ENCODE measurements at places on chromosomes 16 and 17.
A peak's percentile ranks its signal among the peaks of the same experiment; 100 is the strongest.

GRCh38 chr16:3129137-3130131, 5.4 kb upstream of the ZNF213 start:
- peak; percentile 92 for DNase-seq

- DNase-seq: no peak
Observed at GRCh38 chr16:4828567-4829321, 18.3 kb downstream of the GLYR1 start.

DNA sequence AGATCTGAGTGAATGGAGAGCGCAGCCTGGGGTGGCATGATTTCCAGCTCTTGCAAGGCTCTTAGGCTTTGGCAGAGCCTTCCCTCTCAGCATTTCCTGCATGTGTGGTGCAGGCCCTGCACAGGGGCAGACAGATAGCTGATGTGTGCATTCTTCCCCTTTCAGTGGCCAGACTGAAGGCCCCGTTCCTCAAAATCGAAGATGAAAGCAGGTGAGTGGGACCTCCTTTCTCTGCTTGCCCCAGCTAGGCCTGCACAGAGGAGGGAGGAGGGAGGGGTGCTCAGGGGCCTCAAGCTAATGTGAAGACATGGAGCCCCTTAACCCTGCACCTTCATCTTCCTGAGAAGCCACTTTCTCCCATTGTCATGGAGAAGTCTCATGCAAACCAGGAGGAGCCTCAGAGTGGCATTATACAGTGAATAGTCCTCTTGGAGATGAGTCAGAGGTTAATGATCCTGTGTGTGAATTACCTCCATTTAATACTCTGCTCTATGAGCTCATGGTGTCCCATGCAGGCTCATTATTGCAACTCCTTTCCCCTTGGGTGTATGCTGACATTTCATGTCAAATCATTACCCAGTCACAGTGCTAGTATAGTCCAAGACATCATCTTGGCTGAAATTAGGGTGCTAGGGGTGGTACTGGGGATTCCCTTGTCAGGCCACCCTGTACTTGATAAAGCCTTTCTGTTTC, 20.4 kb upstream of the ADAM11 start:
- no peak for DNase-seq

- DNase-seq: peak; percentile 52
Observed at GRCh38 chr17:7307686-7308624, 527 bp downstream of the EIF5A start.

DNA sequence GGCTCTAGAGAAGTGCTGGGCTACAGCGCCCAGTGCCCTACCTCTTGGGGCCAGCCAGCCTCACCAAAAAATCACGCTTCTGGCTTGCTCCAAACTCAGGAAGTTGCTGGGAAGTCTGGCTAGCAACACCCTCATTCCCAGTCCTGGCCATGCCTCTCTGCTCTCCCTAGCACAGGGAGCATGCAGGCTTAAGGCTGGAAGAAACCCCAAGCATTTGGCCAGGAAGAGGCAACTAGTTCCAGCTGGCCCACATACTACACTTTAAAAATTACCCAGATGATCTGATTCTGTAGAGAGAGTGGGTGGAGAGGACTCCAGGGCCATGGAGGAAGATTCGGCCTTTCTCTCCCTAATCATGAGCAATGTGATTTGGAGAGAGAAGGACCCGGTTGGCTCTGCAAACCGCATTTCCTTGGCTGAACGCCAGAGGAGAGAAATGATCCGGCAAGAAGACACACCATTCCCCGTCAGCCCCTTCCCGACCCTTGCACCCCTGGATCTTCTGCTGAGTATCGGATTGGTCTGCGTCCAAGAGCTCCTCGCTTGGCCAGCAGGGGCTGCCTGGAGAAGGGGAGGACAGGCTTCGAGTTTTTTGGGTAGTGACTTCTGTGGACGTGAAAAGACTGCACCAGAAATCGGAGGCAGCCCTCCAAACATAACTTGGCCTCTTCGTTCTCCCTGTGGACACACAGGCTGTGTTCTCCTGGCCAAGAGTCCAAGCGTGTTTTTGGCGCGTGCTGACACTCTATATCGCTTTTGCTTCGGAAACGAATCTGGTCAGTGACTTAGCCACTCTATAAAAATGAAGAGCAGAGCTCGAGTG, 406.3 kb downstream of the WWOX start:
- DNase-seq: no peak

GRCh38 chr17:4584101-4584916, at the start of gene SMTNL2:
TSS of gene SMTNL2 (plus strand) at chr17:4584529. CDS start at chr17:4584606, 77 bp downstream.
- no peak for DNase-seq

- no peak for DNase-seq
Observed at GRCh38 chr17:81349397-81350319, 45.6 kb upstream of the BAHCC1 start.

GRCh38 chr16:11666103-11667055, 1.9 kb upstream of the SNN start:
- no peak for DNase-seq

GRCh38 chr17:78745407-78746088, 36.5 kb downstream of the CYTH1 start:
- DNase-seq: peak; percentile 59

- DNase-seq: no peak
Observed at GRCh38 chr17:41885733-41886132, 20.5 kb upstream of the KLHL11 start.

DNA sequence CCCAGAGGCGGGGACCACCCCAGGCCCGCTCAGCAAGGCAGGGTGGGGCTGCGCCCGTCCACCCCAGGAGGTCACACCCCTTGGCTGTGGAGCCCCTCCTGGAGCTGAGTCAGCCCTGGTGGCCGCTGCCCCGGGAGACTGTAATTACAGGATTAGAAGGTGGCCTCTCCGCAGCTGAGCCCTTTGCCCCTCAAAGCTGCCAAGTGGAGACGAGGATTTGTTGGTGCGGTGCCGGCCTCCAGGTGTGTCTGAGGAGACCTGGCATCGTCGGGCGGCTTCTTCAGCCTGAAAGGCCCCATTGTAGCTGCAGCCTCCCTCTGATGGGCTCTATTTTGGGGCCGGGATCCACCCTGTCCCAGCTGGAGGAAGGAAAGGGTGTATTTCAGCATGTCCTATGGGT, 22.7 kb upstream of the SPNS2 start:
- DNase-seq: no peak

GRCh38 chr17:19904924-19905323, 37.2 kb upstream of the ULK2 start:
- DNase-seq: no peak

DNA sequence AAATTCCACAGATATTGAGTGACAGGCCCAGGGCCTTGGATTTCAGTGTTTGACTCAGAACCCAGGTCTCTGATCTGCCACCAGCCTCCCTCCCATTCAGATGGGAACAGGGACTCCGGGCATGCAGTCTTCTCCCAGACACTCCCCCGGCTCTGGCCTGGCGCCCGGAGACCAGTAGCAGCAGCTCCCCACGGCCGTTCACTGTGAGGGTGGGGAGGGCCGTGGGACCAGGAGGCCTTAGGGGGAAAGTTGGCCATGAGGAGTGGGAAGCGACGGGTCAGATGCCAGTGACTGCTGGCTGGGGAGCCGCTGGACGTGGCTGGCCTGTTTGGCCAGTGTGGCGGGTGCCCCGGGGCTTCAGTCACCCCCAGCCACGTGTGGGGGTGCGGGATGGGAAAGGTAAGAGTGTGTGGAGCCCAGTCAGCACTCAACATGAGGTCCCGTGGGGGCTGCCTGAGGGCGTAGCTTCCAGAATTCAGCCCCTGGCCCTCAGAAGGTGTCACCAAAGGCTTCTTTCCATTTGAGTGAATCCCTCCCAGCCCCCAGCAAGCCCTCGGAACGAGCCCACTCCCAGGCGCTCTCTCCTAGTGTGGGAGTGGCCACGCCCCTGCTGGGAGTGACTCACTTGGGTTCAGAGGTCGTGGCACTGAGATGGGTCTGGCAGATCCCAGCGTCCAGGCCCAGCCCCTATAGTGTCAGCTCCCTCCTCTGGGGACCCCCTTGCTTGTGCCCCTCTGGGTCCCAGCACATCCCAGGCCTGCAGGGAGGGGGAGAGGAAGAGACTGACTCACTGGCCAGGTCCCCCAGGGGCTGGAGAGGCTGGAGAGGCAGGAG, 309.4 kb downstream of the SEC14L1 start:
- DNase-seq: peak; percentile 77

DNA sequence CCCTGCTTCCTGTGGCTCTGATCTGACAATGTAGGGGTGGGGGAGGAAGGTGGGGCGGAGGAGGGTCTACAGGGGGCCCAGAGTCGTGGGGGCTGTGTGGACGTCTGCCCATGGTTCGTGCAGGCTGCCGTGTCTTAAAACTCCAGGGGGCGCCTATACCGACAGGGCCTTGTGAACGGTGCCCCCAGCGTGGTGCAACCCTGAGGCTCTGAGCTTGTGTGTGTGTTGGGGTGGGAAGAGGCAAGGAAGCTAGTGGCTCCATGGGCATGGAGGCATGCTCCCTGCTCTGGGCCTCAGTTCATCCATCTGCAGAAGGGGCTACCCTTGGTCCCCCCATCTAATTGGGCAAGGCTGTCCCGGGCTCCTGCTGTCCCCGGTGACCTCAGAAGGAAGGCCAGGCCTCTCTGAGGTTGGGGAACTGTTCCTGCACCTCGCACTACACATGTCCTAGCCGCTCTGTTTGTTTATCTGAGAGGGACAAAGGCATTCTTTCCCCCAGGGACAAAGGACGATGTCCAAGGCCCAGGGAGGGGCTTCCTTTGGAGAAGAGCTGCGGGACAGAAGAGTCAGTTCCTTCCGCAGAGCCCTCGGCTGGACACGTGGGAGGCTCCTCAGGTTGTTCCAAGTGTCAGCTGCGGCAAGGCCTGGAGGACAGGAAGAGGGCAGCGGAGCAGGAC, 13.5 kb downstream of the CA4 start:
- DNase-seq: no peak

DNA sequence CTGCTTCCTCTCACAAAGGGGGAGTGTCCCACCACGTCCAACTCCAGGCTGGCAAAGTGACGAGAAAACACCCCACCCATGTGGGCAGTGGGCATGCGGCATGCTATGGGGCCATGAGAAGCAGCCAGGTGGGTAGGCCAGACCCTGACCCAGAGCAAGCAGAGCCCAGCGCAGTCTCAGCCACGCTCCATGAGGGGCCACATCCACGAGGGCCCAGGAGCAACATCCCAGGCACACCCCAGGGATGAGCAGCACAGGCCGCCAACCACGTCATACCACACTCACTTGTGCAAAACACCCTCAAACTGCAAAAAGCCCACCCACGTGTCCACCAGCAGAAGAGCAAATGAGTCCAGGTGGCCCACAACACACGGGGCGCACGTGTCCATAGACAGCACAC, 117.0 kb downstream of the ZNF778 start:
- no peak for DNase-seq

DNA sequence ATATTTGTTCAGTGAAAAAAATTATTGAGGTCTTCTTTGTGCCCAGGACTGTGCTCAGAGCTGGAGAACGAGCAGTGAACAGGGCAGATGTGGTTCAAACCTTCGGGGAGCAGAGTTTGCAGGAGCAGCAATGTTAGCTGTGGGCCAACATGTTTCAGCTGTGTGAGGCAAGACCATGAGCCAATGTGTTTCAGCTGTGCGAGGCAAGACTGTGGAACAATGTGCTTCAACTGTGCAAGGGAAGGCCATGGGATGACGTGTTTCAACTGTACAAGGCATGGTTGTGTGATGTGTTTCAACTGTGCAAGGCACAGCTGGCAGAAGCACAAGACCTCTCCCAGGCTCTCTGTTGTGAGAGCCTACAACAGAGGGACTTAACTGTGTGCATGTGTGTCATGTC, 35.2 kb upstream of the SDK2 start:
- no peak for DNase-seq

- no peak for DNase-seq
Observed at GRCh38 chr16:67641779-67642708, 2.9 kb upstream of the CARMIL2 start.

DNA sequence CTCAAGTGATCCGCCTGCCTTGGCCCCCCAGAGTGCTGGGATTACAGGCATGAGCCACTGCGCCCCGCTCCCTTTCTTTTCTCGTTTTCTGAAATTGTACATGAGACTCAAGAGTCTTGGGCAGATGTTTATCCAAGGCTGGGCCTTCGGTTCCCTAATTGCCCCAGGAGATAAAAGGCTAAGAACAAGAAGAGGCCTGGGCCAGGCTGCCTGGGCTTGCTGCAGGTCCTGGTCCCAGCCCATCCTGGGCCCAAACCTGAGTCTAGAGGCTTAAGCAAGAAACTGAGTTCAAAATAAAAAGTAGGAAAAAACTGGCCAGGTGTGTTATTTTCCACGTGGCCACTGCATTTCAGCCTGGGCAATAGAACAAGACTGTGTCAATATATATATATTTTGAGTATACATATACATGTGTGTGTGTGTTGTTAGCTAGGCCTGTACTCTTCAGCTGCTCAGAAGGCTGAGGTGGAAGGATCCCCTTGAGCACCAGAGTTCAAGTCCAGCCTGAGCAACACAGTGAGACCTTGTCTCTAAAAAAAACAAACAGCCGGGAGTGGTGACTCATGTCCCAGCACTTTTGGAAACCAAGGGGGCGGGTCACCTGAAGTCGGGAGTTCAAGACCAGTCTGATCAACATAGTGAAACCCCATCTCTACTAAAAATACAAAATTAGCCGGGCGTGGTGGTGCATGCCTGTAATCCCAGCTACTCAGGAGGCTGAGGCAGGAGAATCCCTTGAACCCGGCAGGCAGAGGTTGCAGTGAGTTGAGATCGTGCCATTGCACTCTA, 6.8 kb upstream of the CLUH start:
- DNase-seq: peak; percentile 17

DNA sequence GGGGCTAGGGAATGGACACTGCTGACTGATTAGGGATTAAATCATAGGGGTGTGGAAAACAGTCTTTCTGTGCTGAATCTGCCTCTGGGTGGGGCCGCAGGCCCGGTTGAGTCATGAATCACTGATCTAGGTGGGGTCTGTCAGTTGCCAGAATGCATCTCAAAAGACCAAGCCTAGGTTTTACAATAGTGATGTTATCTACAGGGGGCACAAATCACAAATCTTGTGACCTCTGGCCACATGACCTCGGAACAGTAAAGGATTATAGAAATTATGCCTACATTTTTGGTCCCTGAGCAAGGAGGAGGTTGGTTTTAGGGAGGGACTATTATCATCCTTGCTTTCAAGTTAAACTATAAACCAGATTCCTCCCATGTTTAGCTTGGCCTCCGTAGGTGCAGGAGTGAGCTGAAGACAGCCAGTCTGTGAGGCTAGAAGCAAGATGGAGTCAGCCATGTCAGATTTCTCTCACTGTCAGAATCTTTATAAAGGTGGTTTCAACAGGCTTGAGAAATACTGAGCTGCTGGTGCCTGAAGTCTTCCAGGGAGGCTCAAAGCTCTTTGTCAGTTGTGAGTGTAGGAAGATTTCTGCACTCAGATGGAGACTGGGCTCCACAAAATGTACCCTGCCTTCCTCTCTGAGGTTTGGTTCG, 12.9 kb downstream of the GNGT2 start:
- DNase-seq: no peak

- DNase-seq: no peak
Observed at GRCh38 chr17:2849327-2849670, 53.1 kb downstream of the RAP1GAP2 start.

DNA sequence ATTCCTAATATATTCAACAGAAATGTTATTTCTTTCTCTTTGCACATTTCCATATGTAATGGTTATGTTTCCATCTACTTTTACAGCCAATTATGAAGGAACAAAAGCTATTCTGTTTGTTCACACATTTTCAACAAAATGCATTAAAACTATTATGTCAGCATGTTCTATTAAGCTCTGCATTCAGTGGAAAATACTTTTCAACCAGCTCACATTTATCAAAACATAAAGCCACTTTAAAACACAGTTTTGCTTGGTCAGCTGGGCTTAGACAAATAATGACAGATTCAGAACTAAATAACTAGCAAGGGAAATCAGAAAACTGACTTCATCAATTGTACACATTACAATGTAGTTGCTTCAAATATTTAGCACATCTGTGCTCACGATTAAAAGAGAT, 6.9 kb downstream of the SALL1 start:
- DNase-seq: no peak
